ENCODE measurements at places on chromosomes 5 and 9.

DNA sequence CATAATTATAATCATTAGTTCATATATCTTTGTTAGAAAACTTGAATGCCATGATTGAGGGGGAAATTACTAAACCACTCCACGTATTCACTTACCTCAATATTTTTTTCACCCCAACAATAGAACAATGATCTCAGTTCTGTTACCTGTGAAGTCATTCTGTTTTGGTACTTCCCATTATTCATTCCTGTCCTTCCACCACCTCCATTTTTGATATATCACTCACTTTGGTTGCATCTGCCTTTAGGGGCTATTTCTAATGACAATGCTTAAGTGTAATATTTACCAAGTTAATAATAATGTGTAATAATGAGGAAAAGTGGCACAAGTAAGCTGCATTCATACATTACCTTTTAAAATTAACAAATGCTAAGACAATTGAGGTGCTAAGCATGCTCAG, 218.4 kb downstream of the SPATA31D1 start:
- H3K4me3 ChIP-seq: no peak overlapping the region
- no peaks in the 10 kb centered on the region for H3K4me1 ChIP-seq

DNA sequence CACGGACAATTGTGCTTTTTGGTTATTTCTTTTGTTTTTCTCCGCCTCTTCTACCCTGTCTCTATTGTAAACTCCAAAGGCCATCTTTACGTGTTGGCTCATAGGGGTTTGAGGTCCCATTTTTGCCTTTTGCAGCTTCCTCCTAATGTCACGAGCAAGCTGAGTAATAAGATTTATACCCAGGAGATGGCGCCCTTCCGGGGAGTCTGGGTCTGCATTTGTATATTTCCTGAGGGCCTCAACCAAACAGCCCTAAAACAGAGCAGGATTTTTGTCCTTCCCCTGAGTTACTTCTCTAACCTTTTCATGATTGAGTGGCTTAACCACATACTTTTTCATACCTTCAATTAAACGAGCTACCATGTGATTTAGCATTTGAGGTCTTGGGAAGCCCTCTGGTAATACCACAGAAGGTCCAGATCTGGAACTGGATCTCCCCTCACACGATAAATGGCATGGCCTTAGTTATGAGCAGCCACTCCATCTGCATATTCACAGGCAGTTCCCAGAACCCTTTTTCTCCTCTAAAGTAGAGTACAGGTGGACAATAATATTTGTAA, 11.2 kb upstream of the CFAP95 start:
- no peak overlapping the region for H3K4me3 ChIP-seq
- no peaks in the 10 kb centered on the region for H3K4me1 ChIP-seq
- H3K36me3 ChIP-seq: no peaks in the 10 kb centered on the region

- H3K27me3 ChIP-seq: no peaks in the 10 kb centered on the region
- H3K36me3 ChIP-seq: no peaks in the 10 kb centered on the region
- no peak overlapping the region for H3K4me3 ChIP-seq
- H3K27ac ChIP-seq: no peak overlapping the region
These were observed 135.1 kb downstream of the CSNK1G3 start for GRCh38 chr5:123647066-123647465.

- H3K4me3 ChIP-seq: no peak overlapping the region
- DNase-seq: no peak
- H3K27ac ChIP-seq: no peak overlapping the region
These were observed 143.4 kb downstream of the FGF18 start for GRCh38 chr5:171562822-171563221.

GRCh38 chr5:179914032-179914755, 6.5 kb upstream of the TBC1D9B start:
- no peaks in the 10 kb centered on the region for H3K4me1 ChIP-seq
- H3K27me3 ChIP-seq: no peaks in the 10 kb centered on the region
- H3K36me3 ChIP-seq: no peaks in the 10 kb centered on the region
- no peak overlapping the region for H3K4me3 ChIP-seq
- no peak for DNase-seq

DNA sequence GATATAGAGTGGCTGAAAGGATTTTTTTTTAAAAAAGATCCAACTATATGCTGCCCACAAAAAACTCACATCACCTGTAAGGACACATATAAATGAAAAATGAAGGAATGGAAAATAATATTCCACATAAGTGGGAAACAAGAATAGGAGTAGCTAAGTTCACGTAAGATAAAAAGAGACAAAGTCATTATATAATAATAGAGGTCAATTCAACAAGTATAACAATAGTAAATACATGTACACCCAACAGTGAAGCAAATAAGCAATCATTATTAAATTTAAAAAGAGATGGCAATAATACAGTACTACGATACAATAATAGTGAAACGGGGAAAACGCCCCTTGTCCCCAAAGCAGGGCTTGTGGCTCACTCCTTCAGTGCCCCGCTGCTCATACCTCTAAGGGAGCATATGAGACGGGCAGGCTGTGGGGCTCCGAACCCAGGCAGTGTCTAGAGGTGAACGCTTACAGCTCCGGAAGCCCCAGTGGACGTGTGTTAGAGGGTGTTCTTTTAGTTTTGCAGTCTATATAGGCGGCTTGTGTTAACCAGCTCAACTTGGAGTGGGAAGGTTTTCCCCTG, 12.5 kb upstream of the BTNL9 start:
- H3K4me3 ChIP-seq: no peak overlapping the region
- no peaks in the 10 kb centered on the region for H3K27me3 ChIP-seq
- H3K27ac ChIP-seq: no peak overlapping the region

- H3K27ac ChIP-seq: no peak overlapping the region
- H3K27me3 ChIP-seq: no peaks in the 10 kb centered on the region
- peaks cover 3% of the 10 kb centered on the region for H3K4me1 ChIP-seq
These were observed 710 bp downstream of the WNK2 start for GRCh38 chr9:93184432-93185265.

DNA sequence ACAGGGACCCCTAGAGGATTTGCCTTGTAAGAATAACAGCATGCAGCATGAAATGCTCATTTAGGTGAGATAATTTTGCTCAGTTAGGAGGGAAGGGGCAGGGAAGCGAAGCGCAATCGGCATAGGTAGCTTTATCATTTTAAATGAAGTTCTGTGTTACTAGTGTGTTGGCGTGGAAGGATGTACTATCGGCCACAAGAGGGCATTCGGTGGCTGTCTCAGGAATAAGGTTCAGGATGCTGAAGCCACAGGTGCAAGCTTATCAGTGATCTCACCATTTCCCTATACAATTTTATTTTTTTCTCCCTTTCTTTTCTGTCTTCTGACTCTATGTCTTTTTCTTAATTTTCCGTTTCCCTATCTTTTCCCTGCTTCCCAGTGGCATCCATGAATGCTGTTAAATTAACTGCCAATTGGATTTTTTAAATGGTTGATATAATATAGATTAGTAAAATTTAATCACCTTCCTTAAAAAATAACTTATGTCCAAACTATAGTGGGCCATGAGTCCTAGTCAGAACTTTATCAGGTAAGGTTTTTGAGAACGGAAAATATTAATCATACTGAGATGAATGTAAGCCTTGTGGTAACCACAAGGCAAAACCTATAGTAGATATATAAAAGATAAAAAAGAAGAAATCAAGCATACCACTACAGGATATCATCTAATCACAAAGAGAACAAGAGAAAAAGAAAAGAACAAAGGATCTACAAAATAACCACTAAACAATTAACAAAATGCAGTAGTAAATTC, 1.2 kb upstream of the INSL6 start:
- DNase-seq: no peak
- no peaks in the 10 kb centered on the region for H3K4me1 ChIP-seq
- H3K4me3 ChIP-seq: no peak overlapping the region
- H3K27me3 ChIP-seq: no peaks in the 10 kb centered on the region
- no peaks in the 10 kb centered on the region for H3K36me3 ChIP-seq
- no peak overlapping the region for H3K27ac ChIP-seq

DNA sequence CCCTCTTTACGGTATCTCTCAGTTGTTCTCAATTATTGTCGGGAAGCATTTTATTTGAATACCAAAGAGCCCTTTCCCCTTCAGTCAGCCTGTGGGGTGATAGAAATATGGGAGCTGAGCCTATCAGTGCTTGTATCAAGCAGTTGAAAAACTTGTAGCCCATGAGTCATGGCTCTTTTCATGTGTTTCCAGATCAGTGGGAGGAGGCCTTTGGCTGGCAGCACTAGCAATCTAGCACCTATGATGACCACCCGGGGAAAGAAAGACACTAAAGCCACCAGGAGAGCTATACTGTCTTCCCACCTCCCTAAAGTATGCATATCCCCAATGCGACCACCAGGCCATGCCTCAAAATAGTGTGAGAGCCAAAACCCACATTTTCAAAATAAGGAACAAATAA, 696.9 kb upstream of the C9orf72 start:
- no peak overlapping the region for H3K27ac ChIP-seq
- no peaks in the 10 kb centered on the region for H3K36me3 ChIP-seq
- no peak overlapping the region for H3K4me3 ChIP-seq
- no peaks in the 10 kb centered on the region for H3K4me1 ChIP-seq
- DNase-seq: no peak

- no peak for DNase-seq
- no peaks in the 10 kb centered on the region for H3K27me3 ChIP-seq
- no peak overlapping the region for H3K27ac ChIP-seq
- no peaks in the 10 kb centered on the region for H3K36me3 ChIP-seq
These were observed 64.5 kb downstream of the PRKACG start for GRCh38 chr9:68949271-68950000.

GRCh38 chr9:4225291-4226028, 74.4 kb downstream of the GLIS3 start:
- H3K4me3 ChIP-seq: no peak overlapping the region
- no peaks in the 10 kb centered on the region for H3K27me3 ChIP-seq
- H3K36me3 ChIP-seq: no peaks in the 10 kb centered on the region
- no peak for DNase-seq
- H3K4me1 ChIP-seq: no peaks in the 10 kb centered on the region

DNA sequence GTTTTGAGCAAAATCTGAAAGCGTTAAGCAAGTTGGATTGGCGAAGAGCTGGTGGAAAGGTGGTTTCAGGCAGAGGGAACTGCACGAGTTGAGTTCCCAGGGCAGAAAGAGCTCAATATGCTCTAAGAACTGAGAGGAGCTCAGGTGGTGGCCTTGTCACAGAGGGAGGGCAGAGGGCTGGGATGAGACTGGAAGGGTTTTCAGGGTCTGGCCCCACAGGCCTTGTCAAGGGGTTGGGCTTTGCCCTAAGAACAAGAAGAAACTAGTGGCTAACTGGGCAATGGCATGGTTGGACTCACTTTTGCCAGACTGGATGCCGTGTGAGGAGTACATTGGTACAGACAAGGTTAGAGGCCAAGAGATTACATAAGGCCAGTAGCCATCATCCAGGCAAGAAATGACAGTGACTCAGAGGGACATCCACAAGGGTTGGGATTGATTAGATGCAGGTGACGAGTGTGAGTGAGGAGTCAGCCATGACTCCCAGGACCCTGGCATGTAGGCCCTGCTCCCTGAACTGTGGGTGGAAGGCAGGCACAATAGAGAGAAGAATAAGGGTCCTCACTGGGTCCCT, 75.1 kb upstream of the SMIM23 start:
- H3K27me3 ChIP-seq: no peaks in the 10 kb centered on the region
- H3K36me3 ChIP-seq: no peaks in the 10 kb centered on the region

GRCh38 chr5:170404398-170404797, 15.2 kb upstream of the KCNMB1 start:
- no peak overlapping the region for H3K4me3 ChIP-seq
- no peak overlapping the region for H3K27ac ChIP-seq
- H3K4me1 ChIP-seq: no peaks in the 10 kb centered on the region
- DNase-seq: no peak
- no peaks in the 10 kb centered on the region for H3K27me3 ChIP-seq

- no peak overlapping the region for H3K27ac ChIP-seq
- no peaks in the 10 kb centered on the region for H3K4me1 ChIP-seq
- DNase-seq: no peak
- H3K36me3 ChIP-seq: no peaks in the 10 kb centered on the region
- no peaks in the 10 kb centered on the region for H3K27me3 ChIP-seq
- no peak overlapping the region for H3K4me3 ChIP-seq
These were observed 176.2 kb downstream of the SEC61B start for GRCh38 chr9:99398241-99398640.

DNA sequence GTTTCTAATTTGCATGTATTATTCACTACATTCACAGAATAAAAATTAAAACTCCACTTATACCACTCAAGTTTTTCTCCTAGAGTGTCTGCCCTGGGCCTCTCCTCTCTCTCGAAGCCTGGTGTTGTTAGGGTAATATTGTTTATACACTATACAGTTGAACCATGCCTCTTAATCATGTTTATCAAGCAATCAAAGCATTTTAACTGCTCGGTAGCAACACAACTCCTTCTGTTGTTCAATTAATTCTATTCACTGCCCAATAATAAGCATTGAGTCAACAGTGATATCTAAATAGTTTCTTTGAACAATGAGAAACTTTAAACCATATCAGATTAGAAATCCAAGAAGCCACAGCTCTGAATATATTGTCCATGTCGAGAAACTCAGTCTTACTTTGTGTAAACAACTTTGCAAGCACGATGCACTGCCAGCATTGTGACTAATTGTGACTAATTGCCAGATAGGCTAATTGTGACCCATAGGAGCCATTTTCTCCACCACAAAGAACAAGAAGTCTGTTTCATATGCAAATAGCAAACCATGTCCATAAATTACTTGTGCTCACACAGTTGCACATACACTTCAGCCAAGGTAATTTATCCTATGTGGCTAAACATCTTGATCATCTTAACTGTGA, at the start of gene DNAH5:
Gene DNAH5 (minus strand): TSS at position 129 of the 640 bp plus-strand sequence. CDS start 250 bp downstream, outside the sequence.
- no peak for DNase-seq
- no peak within 1 kb of the TSS for H3K4me3 ChIP-seq
- peaks cover 2% of the 10 kb centered on the region for H3K36me3 ChIP-seq
- no peaks in the 10 kb centered on the region for H3K27me3 ChIP-seq
- H3K4me1 ChIP-seq: no peaks in the 10 kb centered on the region
- no peak within 1 kb of the TSS for H3K27ac ChIP-seq

DNA sequence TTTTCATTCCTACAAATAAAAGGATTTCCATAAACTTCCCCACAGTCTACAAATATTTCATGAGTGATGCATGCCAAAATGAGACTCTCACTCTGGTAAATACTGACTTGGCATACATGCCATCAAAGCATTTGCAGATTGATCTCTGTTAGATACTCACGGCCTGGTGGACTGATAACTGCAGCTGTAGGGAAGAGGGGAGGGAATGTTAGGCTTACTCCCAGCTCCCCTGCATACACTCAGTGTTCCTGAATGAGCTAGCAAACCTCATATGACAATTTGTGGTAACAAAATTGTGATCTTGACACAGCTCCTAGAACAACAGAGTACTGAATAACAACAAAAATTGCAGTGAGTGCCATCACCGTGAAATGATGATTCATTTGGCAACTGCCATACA, 435.3 kb downstream of the NR2F1-AS1 start:
- no peak overlapping the region for H3K4me3 ChIP-seq
- DNase-seq: no peak
- no peak overlapping the region for H3K27ac ChIP-seq
- no peaks in the 10 kb centered on the region for H3K27me3 ChIP-seq

GRCh38 chr9:7375013-7375511, 424.5 kb downstream of the DMAC1 start:
- H3K27ac ChIP-seq: no peak overlapping the region
- H3K4me1 ChIP-seq: no peaks in the 10 kb centered on the region
- DNase-seq: no peak
- no peaks in the 10 kb centered on the region for H3K36me3 ChIP-seq

- no peaks in the 10 kb centered on the region for H3K27me3 ChIP-seq
- DNase-seq: no peak
- no peak overlapping the region for H3K27ac ChIP-seq
- no peaks in the 10 kb centered on the region for H3K4me1 ChIP-seq
- no peaks in the 10 kb centered on the region for H3K36me3 ChIP-seq
- no peak overlapping the region for H3K4me3 ChIP-seq
These were observed 42.0 kb upstream of the TIMD4 start for GRCh38 chr5:157004893-157005551.

Data from liver (tissue), 10 donors.